ENCODE measurements at places on chromosomes 6 and 20.

DNA sequence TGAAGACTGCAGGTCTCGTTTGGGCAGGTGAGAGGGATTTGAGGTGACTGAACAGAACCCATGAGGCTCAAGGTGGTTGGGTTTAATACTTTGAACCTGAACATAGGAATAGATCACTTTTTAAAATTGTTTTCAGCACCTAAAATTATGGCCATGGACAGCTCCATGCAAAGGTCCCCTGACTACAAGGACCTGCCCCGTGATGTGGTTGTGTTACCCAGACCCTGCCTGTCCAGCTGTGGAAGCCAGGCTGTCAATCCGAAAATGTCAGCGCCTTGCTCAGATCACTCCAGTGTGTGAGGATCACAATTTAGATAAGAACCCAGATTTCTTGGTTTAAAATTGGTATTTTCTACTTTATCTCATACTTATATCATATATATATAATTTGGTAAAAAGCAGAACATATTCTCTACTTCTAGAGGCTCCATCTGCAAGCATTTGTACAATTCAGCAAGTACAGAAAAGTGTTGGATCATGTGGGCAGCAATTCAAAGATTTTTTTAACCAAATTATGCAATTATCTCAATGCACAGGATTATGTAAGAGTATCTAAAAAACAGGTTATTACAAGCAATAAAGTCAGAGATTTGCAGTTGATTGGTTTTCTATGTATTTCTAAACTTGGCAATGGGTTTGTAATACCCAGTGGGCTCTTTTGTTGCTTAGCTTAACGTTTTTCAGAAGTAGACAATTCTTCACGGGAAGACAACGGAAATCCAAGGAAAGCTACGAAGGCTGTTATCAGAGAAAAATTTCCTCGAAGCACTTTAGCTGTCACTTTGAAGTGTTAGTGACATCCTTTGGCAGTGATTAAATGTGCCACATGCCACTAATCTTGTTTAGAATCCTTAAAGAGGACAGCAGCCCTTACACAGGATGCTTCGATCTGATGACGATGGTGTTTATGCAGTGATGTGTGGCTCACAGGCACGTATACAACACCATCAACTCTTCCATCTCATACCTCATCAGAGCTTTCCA lies 24.1 kb upstream of the RPS6KA2 start:
- DNase-seq, result no peak

GRCh38 chr6:167475947-167476346 lies 151.1 kb downstream of the TTLL2 start:
- no peak for DNase-seq

DNA sequence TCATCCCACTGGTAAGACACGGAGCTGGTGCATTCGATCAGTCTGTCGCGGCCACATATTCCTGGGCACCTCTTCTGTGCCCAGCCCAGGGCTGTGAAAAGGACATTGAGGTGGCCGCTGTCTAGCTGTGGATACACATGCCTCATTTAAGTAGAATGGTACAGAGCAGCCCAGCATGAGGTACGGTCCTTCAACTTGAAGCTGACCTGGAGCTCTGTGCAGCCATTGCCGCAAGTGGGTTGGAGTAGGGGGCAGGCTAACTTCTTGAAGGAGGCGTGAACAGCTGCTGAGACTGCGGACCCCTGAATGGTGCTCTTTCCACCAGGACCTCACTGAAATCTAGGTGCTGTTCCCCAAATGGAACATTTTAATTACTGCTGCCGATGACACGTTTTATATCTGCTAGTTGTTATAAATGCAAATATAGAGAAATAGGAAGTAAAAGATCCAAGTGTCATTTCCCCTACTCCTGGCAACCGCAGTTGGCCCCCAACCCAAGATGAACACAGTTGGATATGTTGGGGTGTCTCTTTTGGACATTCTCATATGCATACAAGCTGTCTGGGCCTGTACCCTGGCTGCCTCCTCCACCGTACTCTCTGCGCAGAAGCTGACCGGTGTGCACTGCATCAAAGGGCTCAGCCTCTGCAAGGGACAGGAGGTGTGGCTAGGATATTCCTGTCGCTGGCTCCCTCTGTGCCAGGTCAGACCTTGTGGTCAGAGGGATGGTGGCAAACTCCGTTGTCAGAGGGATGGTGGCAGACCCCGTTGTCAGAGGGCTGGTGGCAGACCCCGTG lies 86.1 kb downstream of the CDC5L start:
- no peak for DNase-seq

DNA sequence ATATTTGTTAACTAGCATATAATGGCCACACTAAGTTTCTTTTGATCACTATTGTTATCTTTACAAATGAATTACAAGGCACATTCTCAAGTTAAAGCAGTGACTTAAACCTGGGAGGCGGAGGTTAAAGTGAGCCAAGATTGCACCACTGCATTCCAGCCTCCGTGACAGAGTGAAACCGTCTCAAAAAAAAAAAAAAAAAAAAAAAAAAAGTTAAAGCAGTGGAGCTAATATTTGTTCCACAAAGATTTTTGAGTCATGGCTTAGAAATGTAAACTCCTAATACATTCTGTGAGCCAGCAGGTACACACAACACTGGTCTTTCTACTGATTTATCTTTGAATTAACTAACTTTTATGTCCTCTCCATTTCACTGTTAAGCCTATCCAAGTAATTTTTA lies 221.7 kb upstream of the HTR1E start:
- DNase-seq, result no peak

DNA sequence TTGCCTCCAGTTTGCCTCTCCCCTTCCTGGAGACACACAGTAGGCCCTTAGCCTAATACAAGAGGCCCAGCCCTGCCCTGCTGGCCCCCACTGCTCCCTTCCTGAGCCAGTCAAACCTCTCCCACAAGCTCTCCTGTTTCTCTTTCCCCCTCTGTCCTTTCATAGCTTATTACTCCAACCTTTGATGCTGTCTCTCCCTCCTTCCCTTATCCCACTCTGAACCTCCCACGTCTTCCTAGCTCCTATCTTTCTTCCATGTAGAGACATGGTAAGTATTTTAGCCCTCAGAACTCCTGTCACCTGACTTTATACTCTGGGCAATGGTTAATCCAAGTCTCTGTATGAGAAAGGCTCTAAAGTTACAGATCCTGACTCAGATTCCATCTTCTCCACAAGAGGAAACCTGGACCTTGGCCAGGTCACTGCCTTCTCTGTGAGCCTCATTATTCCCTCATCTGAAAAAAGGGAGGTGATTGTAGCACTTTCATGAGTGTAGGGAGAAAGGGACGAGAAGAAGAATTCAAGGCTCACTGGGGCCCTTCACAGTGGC lies 6.7 kb downstream of the TGIF2 start:
- DNase-seq, result no peak

DNA sequence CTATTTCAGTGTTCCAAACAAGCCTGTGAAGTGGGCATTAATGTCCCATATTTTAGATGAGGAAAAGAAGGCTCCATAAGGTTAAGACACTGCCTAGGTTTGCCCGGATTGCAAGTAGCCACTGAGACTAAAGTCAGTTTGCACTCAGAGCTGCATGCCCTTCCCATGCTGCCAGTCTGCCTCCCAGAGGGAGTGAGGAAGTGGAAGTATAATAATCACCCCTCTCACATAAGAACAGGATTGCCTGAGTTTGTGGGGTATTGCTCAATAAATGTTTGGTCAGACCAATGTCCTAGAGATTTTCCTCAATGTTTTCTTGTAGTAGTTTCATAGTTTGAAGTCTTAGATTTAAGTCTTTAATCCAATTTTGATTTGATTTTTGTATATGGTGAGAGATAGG lies 43.9 kb upstream of the CLIC5 start:
- DNase-seq, result no peak

DNA sequence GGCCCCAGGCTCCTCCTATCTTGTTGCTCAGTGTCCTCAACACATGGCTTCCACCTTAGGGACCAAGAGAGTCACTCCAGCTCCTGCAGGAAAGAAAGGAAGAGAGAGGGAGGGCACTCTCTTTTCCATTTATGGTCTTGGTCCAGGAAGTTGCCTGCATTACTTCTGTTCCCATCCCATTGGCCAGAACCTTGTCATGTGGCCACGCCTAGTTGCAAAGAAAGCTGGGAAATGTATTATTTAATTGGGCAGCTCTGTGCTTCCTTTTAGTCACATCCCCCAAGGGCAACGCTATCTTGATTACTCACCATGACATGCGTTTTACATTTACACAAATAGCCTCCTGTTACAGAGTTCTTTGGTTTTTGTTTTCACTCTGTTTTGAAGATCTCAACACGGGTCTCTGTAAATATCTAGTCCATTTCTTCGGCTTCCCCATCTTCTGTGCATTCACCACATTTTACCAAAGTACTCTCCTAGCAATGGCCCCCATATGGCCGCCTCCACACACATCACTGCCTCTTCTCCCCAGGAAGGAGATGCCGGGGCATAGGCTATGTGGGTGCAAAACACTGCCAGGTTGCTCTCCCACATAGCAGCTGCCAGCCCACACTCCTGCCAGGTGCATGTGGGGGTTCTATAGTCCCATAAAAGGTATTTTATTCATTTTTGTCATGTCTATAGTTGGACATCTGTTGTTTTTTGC lies 35.7 kb upstream of the ZMYND8 start:
- DNase-seq, result peak; percentile 87

DNA sequence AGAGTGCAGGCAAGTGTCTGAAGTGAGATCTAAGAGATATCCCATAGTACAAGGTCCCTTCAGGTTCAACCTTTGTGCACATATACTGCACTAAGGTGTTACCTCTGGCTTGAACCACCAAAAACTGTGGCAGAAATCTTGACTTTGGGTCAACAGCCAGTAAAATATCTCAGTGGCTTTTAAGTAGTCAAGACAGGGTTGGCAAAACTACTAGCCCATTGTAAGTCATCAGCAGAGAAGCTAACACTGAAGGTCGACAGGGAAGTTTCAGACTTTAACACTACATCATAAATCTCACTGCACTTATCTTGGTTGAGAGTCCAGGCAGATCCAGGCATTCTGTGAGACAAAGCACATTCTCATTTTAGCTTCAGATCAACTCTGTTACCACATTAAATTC lies 1684.7 kb downstream of the HACE1 start:
- DNase-seq, result no peak

DNA sequence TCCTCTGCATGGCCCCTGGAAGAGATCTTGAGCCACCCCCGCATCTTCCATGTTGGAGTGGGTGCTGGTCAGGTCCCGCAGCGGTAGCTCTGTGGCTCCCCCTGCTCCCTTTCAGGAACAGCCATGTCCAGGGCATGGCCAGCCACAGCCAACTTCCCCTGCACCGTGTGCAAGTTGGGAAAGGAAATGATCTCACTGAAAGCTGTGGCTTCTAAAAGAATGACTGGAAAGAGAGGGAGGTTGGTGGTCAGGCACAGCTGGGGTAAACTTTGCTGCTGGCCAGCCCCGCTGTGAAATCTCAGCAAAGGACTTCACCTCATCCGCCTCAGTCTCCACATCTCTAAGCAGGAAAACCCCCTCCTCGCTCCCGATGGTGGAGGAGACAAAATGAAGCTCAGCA lies 153.6 kb upstream of the CST7 start:
- DNase-seq, result no peak

- no peak for DNase-seq
Measured at GRCh38 chr6:39225946-39226437, 3.3 kb downstream of the KCNK5 start.

DNA sequence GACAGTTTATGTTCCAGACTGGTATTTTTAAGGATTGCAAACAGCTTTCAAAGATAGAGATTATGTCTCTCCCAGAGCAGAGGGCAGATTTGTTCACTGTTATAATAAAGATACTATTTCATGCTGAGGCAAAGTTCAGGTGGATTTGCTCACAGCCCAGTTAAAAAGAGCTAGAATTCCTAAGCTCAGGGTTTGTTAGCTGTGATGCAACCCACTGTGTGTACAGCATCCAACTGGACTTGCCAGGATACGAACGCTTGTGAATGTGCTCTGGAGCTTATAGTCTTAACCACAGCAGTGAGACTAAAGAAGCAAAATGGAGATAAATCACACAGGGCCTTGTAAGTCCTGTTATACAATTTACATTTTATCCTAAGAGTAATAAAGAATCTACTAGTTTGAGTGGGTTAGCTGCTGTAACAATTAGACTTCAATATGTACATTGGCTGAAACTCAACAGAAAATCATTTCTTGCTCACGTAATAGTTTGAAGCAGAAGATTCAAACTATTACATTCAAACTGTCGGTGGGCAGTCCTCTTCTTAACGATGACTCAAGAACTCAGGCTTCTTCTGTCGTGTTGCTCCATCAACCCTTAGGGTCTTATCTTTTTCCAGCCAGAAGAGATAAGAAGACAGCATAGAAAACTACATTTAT lies 204.0 kb upstream of the PLN start:
- DNase-seq, result no peak

- no peak for DNase-seq
Measured at GRCh38 chr20:50395251-50395729, 114.9 kb upstream of the PTPN1 start.

DNA sequence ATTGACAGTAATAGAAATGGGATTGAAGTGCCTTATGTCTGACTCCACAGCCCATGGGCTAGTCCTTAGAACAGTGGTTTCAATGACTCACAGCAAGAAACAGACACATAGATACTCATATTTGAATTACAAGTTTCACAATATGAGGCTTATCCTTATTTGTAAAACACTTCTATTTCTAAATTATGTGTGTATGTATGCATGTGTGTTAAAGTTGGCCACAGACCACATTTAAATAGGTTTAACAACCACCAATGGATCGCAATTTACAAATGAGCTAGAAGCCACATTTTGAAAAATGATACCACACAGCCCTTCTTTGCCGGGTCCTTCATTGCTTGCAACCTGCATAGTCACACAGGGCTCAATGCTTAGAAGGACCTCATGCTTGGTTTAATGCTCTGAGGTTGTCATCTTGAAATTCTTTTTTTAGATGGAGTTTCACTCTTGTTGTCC lies 157.8 kb upstream of the PREP start:
- DNase-seq, result no peak

DNA sequence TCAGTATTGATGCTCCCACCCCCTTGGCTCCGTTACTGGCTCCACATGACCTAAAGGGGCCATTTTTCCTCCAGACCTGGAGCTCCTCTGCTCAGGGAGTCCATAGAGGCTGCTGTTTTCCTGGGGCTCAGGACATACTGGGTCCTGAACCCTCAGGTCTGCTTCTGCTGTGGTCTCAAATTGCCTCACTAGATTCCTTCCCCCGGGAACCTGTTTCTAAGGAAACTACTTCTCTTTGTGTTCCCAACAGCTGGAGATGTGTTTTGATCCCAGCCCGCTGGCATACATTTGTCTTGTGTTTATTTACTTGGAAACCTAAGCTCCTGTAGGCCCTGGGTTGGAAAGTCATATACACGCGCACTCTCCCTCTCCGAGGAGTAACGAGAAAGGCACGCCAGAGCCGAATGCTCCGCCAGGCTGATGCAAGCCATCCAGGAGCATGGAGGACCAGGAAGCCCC lies 222.8 kb downstream of the UST start:
- DNase-seq, result no peak

DNA sequence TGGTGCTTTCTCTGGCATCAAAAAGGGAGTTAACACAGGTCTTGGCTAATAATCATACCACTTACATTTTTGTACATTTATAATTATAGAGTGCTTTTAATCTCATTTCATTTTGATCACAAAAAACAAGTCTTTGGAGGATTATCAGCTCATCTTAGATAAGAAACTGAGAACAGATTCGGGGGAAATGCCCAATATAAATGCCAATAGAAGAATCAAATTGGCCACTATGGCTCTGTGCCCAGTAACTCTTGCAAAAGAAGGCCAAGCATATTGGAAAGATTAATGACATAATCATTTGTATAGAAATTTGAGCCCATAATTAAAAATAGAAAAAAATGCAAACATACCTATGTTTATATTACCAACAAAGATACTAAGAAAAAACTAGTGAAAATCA lies 42.5 kb downstream of the IPCEF1 start:
- DNase-seq, result no peak

Data from GM04504 (cell line).